ENCODE measurements at places on chromosomes 2 and 18.

DNA sequence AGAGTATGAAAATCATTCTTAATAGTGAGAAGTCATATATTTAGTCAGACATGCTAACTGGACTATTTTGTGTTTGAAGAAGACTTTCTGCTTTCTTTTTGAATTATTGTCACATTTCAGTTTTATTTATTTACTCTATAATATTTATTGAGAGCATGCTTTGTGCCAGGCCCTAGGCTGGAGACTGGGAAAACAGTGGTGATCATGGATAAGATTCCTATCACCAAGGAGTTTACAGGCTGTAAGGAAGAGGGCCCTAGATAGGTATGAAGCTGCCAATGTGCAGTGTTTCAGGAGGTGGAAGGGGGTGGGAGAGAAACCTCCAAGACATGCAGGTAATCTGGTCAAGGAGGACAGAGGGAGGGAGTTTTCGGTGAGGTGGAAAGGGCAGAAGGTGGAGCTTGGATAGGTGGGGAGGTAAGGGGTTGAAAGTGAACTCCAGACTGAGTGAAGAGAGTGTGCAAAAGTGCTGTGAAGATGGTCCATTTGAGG is 207.5 kb downstream of the ARHGAP15 start:
- H3K27ac ChIP-seq, result no peak overlapping the region
- no peaks in the 10 kb centered on the region for H3K4me1 ChIP-seq
- H3K36me3 ChIP-seq, result no peaks in the 10 kb centered on the region
- no peak for DNase-seq
- H3K4me3 ChIP-seq, result no peak overlapping the region
- H3K27me3 ChIP-seq, result no peaks in the 10 kb centered on the region

DNA sequence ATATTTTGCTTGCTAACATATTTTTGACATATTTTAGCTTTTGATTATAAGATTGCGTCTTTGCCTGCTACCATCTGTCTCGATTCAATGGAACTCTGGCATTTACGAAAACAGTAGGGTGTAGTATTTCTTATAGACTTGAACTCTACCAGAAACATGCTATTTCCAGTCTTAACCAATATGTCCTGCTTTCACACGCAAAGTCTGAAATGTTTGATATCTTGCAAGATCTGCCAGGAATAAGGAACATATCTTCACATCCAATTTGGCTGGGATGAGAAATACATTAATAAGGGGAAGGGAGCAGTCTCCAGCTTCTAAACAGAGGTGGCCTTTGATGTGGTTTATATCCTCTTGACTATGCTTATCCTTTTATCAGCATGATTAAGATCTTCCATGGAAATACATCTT is 299.4 kb downstream of the ZNF521 start:
- H3K27ac ChIP-seq, result no peak overlapping the region
- H3K36me3 ChIP-seq, result no peaks in the 10 kb centered on the region
- H3K4me1 ChIP-seq, result no peaks in the 10 kb centered on the region
- H3K4me3 ChIP-seq, result no peak overlapping the region
- DNase-seq, result no peak

DNA sequence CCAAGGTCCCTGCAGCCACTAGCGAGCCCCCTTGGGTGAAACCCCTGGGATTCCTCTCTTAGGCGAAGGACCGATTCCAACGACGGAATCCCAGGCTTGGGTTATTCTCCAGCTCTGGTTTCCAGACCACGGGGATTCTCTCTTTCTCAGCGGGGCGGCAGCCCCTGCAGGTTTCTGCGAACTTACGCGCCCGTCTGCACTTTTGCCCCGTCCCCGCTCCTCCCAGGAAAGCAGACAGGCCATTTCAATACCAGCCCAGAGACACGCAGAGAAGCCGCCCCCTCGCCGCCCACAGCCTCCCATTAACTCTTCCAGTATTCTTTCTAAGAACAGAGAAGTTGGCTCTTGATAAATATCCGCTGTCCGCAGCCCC is 1.2 kb downstream of the CBLN2 start:
- H3K36me3 ChIP-seq, result no peaks in the 10 kb centered on the region
- H3K27me3 ChIP-seq, result peaks cover 57% of the 10 kb centered on the region
- no peak overlapping the region for H3K27ac ChIP-seq

- H3K4me1 ChIP-seq, result no peaks in the 10 kb centered on the region
- no peak overlapping the region for H3K4me3 ChIP-seq
- H3K27me3 ChIP-seq, result peaks cover 8% of the 10 kb centered on the region
- no peak overlapping the region for H3K27ac ChIP-seq
- no peak for DNase-seq
- H3K36me3 ChIP-seq, result no peaks in the 10 kb centered on the region
These were observed 31.3 kb downstream of the PLB1 start for GRCh38 chr2:28527196-28527595.

DNA sequence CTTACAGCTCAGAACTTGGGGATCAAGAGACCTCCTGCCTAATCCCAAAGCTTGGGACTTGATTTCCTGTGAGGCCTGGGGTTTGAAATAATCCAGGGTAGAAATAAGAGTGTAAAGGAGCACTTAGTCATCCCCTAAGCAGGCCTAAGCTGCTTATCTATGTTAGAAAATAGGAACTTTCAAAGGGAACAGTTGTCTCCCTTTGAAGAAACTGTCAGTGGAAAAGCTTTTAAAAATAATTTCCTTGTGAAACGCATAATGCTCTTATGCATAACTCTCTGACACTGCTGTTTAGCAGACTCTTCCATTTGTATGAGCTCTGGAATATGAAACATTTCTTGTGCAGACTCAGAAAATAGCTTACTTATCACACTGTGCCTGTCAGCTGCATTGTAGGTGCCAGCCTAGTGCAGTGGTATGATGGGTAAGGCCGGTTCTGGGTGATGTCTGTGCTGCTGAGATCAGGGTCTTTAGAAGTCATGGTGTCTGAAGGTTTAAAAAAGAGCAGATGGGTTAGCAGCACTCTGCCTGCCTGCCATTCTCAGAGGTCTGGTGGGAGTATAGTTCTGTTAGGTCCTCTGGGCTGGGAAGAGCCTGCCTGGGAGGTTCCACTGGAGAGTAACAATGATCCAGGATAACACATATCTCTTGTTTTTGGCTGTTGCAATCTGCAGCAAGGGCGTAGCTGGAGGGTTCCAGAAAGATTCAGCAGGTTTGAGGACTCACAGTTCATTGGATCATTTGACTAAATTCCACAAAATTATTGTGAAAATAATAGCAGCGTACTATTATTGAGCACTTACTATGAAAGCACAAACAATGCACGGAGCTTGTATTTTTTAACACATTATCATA is 283.2 kb upstream of the MEX3C start:
- H3K4me1 ChIP-seq, result no peaks in the 10 kb centered on the region
- no peaks in the 10 kb centered on the region for H3K27me3 ChIP-seq
- DNase-seq, result no peak
- no peak overlapping the region for H3K27ac ChIP-seq

DNA sequence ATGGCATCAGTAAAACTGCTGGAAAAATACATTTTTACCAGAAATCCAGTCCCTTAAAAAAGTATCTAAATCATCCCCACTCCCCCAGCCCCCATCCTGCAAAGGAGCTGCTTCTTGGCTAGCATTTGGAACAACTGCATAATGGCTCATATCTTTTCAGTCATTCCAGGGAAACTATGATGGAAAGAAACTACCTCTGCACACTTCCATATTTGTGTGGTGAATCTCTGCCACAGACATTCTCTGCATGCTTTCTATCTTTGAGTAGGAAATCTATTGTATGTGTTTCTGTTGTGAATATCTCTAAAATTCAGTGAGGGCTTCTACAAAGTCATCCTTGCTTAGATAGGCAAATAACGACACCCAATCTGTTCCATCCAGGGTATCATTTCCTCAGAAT is 632.3 kb downstream of the LRP1B start:
- H3K27me3 ChIP-seq, result no peaks in the 10 kb centered on the region
- DNase-seq, result no peak
- H3K4me1 ChIP-seq, result no peaks in the 10 kb centered on the region
- H3K36me3 ChIP-seq, result no peaks in the 10 kb centered on the region
- no peak overlapping the region for H3K4me3 ChIP-seq

DNA sequence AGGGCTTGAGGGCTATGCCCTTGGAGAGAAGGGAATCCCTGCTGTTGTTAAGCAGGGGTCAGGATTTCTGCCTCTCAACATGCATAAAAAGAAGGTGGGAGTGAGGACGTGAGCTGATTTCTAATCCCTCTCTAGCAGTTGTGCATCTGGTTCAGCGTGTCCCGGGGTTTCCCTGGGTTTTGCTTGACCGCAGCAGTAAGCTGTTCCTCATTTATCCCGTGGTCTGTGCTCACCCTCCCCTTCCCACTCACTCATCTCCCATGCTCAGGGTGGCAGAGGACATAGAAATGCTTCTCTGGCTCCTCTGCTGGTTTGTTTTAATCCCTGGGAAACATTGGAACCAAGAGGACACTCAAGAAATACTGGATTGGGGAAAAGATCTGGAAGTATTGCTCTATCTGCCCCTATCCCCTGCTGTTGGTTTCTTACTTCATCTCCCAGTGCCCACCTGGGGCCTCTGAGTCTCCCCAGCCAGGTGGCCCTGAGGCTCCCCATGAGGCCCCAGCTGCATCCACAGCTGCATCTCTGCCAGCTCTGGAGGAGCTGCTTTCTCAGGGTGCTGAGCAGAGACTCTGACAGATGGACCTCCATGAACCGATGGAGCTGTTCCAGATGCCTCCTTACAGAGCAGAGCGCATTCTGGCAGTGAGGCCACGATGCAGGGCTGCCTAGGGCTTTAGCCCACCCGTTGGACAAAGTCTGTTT is 36.1 kb downstream of the TET3 start:
- no peak for DNase-seq
- H3K27ac ChIP-seq, result no peak overlapping the region
- H3K36me3 ChIP-seq, result no peaks in the 10 kb centered on the region

GRCh38 chr2:42382144-42382543 is 21.1 kb upstream of the COX7A2L start:
- no peaks in the 10 kb centered on the region for H3K27me3 ChIP-seq
- DNase-seq, result no peak
- no peaks in the 10 kb centered on the region for H3K36me3 ChIP-seq
- no peaks in the 10 kb centered on the region for H3K4me1 ChIP-seq
- no peak overlapping the region for H3K27ac ChIP-seq
- no peak overlapping the region for H3K4me3 ChIP-seq

GRCh38 chr18:79949697-79950487 is 1.6 kb downstream of the SLC66A2 start:
- H3K36me3 ChIP-seq, result peaks cover 3% of the 10 kb centered on the region
- peaks cover 69% of the 10 kb centered on the region for H3K4me1 ChIP-seq
- no peaks in the 10 kb centered on the region for H3K27me3 ChIP-seq
- H3K4me3 ChIP-seq, result peak overlapping the region; percentile 99
- DNase-seq, result peak; percentile 83

DNA sequence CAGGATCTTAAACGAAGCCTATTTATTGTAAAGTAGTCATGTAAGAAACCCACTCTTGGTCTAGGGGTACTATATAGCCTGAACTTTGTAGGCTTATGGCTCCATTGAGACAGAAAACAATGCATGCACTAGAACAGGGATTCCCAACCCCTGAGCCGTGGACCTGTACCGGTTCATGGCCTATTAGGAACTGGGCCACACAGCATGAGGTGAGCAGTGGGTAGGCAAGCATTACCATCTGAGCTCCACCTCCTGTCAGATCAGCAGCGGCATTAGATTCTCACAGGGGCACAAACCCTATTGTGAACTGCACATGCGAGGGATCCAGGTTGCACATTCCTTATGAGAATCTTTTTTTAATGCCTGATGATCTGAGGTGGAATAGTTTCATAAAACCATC is 59.2 kb downstream of the ROCK1 start:
- H3K4me1 ChIP-seq, result peaks cover 32% of the 10 kb centered on the region
- H3K4me3 ChIP-seq, result no peak overlapping the region
- H3K36me3 ChIP-seq, result peaks cover 3% of the 10 kb centered on the region
- H3K27me3 ChIP-seq, result no peaks in the 10 kb centered on the region
- no peak overlapping the region for H3K27ac ChIP-seq
- no peak for DNase-seq

DNA sequence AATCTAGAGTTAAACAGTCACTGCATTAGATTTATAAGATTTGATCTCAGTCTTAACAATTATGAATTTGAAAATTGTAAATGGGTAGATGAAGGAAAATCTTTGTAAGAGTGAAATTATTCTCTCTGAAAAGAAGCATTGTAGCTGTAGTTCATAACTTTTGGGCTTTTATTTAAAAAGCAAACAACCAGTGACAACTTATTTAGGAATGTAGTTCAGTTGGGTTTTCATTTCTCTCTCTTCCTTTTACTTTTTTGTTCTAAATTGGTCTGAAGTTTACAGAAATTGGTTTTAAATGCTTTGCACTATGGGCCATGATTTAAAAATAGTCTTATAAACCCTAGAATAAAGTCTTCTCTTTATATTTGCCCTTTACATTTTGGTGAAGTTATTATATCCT is 296.6 kb downstream of the GULP1 start:
- H3K27me3 ChIP-seq, result no peaks in the 10 kb centered on the region
- no peak for DNase-seq
- H3K27ac ChIP-seq, result no peak overlapping the region
- no peaks in the 10 kb centered on the region for H3K36me3 ChIP-seq
- H3K4me3 ChIP-seq, result no peak overlapping the region

DNA sequence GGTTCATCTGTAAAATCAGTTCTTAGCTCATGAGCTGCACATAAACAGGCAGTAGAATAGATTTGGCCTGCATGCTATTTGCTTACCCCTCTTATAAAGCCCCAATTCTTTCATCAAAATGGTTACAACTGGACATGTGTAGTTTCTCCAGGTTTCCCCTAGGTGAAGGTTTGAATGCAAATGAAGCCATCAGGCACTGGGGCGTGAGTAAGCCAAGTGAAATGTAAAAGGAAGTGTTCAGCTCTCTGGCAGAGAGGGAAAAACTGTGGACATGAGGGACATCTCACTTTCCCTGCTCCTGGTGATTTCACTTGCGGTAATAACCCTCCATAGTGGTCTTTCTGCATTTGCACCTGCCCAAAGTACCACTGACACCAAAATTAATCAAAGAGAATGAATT is 1402.3 kb upstream of the LRRTM1 start:
- H3K27me3 ChIP-seq, result no peaks in the 10 kb centered on the region
- no peaks in the 10 kb centered on the region for H3K36me3 ChIP-seq
- no peak overlapping the region for H3K4me3 ChIP-seq
- no peak overlapping the region for H3K27ac ChIP-seq

DNA sequence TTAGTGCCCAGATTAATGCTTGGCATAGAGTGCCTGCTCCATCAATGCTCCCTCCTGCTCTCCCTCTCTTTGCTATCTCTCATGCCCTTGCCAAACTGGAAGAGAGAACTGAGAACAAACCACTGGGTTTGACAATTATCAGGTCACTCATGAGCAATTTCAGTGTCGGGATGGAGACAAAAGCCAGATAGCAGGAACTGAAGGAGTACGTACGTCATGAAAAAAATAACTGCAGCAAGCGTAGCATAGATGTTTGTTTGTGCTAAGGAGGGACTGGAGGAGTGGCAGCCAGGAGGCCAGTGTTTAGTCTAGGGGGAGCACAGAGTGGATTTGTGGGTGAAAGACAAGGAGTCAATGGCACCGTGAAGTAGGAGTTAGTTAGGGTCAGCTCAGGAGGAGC is 113.3 kb downstream of the POLE4 start:
- no peak overlapping the region for H3K27ac ChIP-seq
- no peaks in the 10 kb centered on the region for H3K27me3 ChIP-seq
- H3K4me3 ChIP-seq, result no peak overlapping the region
- DNase-seq, result no peak
- H3K36me3 ChIP-seq, result no peaks in the 10 kb centered on the region
